ENCODE measurements at places on chromosomes 3 and 15. TPM values are rescaled to one million over a fixed set of nuclear protein-coding genes. Genes with fewer than 3 reads are reported as not detected.

C2CD4B gene
- total RNA-seq, result 1.2 TPM

RBPMS2 gene
- total RNA-seq, result not detected

LSG1 gene
- total RNA-seq, result 26.1 TPM

KCNH8 gene
- 6.6 TPM for total RNA-seq

SCN10A gene
- not detected for total RNA-seq

DUSP7 gene
- 7.9 TPM for total RNA-seq

ANKRD63 gene
- 0.49 TPM for total RNA-seq

SV2B gene
- total RNA-seq, result 37.1 TPM

EPHB1 gene
- total RNA-seq, result 29.0 TPM

ASB14 gene
- not detected for total RNA-seq

GATM gene
- total RNA-seq, result 120 TPM

EPHA3 gene
- total RNA-seq, result 105 TPM

CLEC3B gene
- total RNA-seq, result 19.2 TPM

SENP5 gene
- 40.3 TPM for total RNA-seq

STRIT1 gene
- not detected for total RNA-seq

CTDSPL2 gene
- total RNA-seq, result 89.2 TPM

CX3CR1 gene
- 5.9 TPM for total RNA-seq

RASGRP1 gene
- total RNA-seq, result 12.5 TPM

PRICKLE2 gene
- 78.7 TPM for total RNA-seq

SPSB4 gene
- 7.6 TPM for total RNA-seq
